ENCODE measurements at places on chromosomes 6 and 20.

- no peak for DNase-seq
These were observed 64.5 kb downstream of the STX11 start for GRCh38 chr6:144214622-144215401.

- DNase-seq: no peak
These were observed 106.0 kb upstream of the MTHFD1L start for GRCh38 chr6:150759483-150759882.

- peak; percentile 42 for DNase-seq
These were observed 29.5 kb downstream of the CDYL start for GRCh38 chr6:4805553-4806336.

- no peak for DNase-seq
These were observed 400 bp upstream of the SMAP1 start for GRCh38 chr6:70667256-70667710.

GRCh38 chr6:52929321-52930164, 20.0 kb upstream of the GSTA3 start:
- no peak for DNase-seq
